Activated naive CD4-positive, alpha-beta T cell treated with Interleukin-2 at 50 U/mL for 16 hours (primary cell): ENCODE measurements at places on chromosomes 2 and 18.

- no peak for DNase-seq
These were observed 74.2 kb upstream of the SERTAD2 start for GRCh38 chr2:64727843-64728463.

GRCh38 chr2:150644298-150645067 is 157.0 kb upstream of the RND3 start:
- no peak for DNase-seq

DNA sequence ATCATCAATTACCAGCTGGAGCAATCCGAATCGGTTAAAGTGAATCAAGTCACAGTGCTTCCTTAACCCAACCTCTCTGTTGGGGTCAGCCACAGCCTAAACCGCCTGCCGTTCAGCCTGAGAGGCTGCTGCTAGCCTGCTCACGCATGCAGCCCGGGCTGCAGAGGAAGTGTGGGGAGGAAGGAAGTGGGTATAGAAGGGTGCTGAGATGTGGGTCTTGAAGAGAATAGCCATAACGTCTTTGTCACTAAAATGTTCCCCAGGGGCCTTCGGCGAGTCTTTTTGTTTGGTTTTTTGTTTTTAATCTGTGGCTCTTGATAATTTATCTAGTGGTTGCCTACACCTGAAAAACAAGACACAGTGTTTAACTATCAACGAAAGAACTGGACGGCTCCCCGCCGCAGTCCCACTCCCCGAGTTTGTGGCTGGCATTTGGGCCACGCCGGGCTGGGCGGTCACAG is 496 bp upstream of the ITGA4 start:
- DNase-seq, result peak; percentile 66

- DNase-seq, result no peak
These were observed 12.9 kb upstream of the PGAP1 start for GRCh38 chr2:196939371-196939770.

DNA sequence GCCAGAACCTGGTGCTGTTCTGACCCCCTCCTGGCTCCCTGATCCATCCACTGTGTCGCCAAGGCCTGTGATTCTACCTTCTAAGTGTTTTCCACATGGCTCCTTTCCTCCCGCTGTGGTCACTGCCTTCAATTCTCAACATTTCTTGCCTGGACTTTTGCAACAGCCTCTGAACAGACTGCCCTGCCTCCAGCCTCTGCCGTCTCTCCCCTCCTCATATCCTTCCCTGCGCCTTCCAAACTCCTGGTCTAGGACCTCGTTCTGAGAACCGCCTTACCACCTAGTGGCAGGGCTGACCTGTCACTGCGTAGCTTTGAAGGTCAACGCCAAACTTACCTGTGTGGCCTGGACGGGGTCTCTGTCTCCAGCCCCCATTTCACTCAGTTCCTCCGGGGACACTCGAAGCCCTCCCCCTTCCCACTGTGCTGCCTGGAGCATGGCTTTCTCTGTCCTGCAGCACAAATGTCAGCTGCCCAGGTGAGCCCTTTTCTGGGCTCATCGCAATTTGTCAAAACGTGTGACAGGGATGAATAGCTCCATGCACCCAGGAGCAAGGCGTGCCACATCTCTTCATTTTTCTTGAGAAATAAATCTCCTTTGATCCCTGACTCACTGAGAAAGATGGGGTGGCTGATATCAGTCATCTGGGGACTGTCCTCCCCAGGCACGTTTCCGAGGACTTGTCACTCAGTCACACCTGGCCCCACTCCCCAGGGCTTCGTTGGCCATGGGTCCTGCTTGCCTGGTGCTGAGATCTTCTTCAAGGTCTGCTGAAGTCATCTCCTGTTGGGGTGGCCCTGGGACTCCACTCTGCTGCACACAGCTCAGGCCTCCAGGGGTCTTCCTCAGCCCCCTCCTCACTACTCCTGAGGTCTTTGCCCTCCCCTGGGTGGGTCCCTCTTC is 46.7 kb downstream of the LDLRAD4 start:
- peak; percentile 60 for DNase-seq
